ENCODE measurements at places on chromosomes 6 and 20.

DNA sequence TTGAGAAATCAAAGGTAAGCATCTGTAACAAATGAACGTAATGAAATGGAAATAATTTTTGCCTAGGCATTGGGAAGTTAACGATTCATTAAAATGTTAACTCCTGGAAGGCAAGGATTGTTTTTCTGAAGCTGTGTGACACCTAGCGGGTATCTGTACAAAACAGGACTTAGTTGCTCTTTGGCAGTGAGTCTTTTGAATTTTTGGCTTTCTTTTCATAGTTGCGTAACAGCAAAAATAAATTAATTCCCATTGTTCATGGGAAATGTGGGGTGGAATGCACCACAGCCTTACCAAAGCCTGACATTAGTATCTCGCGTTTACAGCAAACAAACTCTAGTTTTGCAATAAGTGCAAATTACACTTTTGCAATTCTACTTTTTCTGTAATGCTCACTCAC is 92.7 kb upstream of the DTNBP1 start:
- no peak for DNase-seq

DNA sequence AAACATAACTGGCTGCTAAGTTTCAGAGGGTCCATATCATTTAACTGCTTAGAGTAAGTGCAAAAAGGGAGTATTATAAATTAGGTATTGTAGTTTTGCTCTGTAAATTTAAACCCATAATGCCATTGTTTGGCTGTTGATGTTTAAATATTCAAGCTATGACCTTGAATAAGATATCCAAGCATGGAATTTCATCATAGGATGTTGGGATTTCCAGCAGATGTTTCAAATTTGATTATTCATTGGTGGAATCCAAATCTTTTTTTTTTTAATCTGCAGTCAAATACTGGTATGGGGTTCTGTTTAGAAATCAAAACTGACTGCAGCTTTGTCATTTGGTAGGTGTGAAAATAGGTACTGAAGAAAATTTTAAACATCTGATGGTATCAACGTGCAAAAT is 161.0 kb downstream of the KHDC1L start:
- DNase-seq, result no peak

DNA sequence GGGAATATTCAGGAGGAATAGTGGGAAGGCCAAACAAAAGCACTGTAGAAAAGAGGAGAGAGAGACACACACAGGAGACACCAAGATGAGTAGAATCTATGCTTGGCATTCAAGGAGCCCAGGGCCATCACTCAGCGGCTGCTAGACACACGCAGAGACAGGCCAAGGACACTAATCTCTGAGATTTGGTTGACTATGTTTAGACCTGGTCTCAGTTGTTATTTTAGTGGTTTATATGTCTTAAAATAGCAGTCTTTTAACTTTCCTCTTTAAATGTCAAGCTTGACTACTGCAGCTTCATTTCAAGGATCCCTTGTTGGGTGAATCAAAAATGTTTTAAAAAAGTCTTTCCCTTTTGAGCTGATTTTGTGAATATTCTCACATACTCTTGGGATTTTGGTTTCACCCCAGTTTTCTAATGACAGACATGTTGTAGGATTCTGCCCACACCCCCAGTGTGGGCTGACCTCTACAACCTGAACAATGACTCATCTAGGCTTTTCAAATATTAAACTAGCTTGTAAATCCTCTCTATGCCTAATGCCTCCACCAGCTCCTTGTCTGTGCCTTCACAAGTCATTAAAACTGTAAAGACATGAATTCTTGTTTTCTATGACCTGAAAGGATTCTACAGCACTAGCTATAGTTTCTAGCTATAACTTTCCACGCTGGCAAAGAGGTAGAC is 142.7 kb upstream of the EXOC2 start:
- no peak for DNase-seq

DNA sequence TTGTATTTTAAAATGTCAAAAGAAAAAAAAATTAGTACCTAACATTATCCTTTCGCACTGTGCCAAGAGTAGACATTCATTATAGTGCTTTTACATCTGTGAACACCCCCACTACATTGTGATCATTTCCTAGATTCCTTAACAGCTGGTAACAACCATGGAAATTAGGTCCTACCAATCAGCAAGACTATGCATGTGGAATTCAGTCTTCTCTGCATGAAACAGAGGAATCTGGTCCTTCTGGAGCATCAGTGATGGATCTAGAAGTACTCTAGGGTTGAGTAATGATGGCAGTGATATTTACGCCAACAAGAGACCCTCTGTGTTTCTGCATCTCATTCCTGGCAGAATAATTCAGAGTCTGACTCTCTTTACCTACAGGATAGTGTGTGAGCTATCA is 9.4 kb downstream of the OR12D1 start:
- DNase-seq, result no peak

GRCh38 chr6:113997116-113997515 is 26.2 kb upstream of the HDAC2 start:
- DNase-seq, result no peak

DNA sequence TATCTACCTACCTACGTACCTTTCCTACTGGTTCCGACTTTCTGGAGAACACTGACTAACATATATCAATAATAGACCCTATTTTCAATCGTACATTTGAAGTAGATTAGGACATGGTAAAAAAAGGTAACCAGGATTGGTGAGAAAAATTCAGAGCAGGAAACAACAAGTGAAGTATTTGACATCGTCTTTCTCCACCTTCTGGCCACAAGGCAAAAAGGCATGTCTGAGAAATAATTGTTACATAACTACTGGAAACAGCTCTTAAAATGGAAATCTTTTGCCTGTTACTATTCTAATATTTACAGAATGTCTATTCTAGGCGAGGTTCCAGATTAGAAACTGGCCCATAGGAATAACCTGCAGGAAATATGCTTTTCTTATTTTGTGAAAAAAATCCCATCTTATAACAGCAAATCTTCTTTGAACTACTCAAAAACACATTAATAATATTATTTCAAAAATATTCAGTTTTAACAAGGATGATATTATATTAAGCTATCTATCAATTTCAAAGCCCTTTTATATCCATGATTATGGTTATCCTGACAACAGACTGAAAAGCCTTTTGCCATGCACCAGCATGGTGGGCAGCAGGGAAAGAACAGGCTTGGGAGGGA is 80.8 kb downstream of the RCAN2 start:
- DNase-seq, result no peak

- DNase-seq, result no peak
These were observed 6.9 kb downstream of the AURKA start for GRCh38 chr20:56385130-56385529.

- DNase-seq, result no peak
These were observed 23.6 kb downstream of the POFUT1 start for GRCh38 chr20:32231245-32231644.

- DNase-seq, result no peak
These were observed 340.0 kb downstream of the ADGRB3 start for GRCh38 chr6:68975064-68975463.

DNA sequence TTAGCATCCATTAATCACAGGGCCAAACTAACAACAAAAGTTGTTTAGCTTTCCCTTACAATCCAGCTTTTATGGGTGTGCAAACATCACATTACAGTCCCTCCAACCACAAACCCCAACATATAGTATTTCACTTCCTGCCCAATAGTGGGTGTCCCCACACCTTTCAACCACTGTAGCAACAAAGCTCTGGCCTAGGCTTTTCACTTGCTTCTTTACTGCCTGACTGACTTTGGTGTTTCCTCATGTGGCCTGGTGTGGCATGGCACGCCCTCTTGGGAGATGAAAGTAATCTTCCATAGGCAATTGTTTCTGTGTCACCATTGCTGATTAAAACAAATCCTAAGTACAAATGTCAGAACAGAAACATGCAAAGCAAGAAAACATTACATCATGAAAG is 46.3 kb downstream of the MCM8 start:
- DNase-seq, result no peak

GRCh38 chr6:19734519-19734918 is 102.7 kb upstream of the ID4 start:
- DNase-seq, result no peak

DNA sequence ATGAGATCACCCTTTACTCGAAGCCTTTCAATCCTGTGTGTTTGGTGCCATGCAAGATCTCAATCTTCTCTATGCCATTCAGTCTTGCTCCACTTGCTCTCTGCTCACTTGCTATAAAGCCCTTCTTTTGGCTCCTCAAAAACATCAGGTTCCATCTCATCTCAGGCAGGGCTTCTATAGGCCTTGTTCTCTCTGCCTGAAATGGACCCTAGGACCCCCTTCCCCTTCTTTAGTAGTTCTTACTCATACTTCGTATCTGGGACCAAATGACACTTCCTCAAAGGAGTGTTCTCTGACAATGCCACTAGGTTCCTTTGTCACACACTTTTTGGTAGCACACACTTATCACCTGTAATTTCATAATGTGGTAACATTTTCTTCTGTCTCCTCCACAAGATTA is 116.7 kb upstream of the FAM184A start:
- DNase-seq, result no peak

DNA sequence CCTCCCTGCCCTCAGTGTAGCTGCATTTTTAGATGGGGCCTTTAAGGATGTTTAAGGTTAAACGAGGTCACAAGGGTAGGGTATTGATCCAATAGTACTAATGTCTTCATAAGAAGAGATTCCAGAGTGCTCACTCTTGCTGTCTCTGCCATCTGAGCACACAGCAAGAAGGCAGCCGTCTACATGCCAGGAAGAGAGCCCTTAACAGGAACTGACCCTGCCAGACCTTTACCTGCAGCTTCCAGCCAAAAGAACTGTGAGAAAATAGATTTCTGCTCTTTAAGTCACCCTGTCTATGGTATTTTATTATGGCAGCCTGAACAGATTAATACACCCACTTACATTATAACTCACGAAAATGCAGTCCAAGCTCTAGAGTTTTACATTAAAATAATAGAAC is 685.3 kb upstream of the MARCKS start:
- no peak for DNase-seq

DNA sequence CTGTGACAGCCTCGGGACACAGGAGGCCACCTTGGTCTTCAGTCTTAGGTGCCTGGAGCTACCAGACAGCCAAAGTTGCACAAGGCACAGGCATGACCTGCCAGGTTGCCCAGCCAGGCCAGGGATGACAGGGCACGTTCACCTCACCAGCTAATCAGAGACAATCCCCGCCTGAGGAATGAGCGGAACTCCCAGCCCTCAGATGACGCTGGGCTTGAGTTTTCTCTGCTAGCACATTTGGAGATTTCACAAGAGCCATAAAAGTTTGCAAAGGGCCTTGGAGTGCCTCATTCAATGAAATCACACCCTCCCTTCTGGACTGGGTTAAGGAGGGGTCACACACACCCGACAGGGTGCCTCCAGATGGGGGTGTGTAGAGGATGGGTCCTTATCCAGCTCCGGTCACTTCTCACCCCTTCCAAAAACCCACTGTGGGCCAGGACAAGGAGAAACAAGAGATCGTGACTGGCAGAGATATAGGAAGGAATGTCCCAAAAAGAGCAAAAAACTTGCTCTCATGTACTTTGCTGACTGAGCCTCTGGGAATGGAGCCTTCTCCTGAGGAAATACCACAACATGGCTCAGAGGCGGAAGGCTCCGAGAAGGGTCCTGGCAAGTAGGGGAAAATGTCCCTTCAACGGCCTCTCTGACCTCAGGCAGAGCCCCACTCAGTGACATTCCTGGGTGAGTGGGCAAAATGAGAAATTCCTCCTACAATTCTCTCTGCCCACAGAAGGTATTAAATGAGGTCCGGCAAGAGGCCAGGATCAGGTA is 121.6 kb downstream of the ISM1 start:
- DNase-seq, result no peak

- no peak for DNase-seq
These were observed 20.6 kb upstream of the REV3L start for GRCh38 chr6:111503660-111504059.

DNA sequence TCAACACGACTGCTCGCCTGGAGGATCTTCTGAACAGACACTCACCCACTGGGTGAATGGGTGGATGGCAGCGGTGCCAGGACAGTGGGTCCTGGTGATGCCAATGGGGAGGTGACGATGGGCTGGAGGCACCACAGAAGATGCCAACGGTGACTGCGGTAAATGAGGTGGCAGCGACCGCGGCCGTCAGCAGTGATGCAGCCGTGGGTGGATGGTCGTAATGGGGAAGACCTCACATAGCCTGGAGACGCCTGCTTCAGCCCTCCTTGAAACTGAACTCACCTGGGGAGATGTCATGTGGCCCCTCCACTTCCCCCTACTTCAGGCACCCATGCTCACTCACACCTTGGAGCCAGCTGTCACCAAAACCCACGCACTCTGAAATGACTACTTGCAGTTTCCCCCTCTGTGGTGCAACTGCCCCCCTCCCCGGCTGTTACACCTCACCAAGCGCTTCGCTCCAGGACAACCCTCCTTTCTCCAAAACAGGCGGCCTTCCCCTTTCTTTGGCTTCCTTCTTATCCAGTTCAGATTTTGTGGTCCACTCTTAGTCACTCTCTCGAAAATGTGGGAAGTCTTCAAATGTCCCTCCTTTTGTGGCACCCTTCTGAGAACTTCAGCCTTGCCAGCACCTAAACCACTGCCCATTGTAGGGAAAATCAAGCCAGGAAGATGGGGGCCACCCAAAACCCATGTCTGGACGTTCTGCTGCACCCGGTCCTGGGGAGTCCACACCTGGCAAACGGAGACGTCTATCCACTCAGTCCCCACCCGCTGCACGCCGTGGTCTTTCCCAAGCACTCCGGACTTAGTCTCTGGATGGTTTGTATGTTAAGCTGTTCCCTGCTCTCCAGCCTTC is 10.4 kb upstream of the ABHD16B start:
- no peak for DNase-seq

DNA sequence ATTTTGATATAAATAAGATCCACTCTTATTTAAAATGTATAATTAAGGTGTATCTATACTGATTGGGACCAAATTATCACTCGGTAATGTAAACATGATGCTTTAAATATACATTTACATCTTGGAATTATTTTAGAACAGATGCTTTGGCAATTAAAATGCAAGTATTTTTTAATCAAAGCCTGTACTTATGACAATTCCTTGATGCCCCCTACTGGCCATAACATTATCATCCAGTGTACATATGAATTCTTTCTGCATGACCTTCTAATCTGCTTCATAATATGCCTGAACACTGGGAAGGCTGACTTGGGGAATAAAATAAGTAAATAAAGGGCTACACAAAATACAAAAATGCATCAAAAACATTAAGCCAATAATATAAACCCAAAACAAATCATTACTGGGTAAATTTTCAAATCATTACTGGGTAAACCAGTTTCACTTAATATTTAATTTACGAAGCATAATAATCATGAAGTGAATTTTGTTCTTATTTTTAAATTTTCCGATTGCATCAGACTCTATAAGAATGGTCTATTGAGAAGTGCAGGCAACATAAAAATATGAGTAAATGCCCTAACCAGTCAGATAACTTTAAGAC is 65.1 kb downstream of the CGA start:
- DNase-seq, result peak; percentile 24

DNA sequence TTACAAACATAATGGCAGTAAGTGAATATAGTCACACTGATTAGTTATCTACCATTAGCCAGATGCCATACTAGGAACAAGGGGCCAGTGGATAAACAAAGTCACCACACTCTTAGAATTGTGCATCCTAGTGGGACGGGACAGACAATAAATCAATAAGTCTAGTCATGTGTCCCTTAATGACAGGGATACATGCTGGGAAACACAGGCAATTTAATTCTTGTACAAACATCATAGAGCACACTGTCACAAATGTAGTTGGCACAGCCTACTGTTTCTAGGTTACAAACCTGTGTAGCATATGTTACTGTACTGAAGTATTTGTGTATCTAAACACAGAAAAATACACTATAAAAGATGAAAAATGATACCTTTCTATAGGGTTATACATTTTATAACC is 123.0 kb upstream of the FAM184A start:
- no peak for DNase-seq
